Fibroblast of skin of scalp (primary cell): ENCODE measurements at places on chromosomes 3 and 15.

GRCh38 chr3:122253581-122253980 is 70.1 kb downstream of the CASR start:
- no peak for DNase-seq

DNA sequence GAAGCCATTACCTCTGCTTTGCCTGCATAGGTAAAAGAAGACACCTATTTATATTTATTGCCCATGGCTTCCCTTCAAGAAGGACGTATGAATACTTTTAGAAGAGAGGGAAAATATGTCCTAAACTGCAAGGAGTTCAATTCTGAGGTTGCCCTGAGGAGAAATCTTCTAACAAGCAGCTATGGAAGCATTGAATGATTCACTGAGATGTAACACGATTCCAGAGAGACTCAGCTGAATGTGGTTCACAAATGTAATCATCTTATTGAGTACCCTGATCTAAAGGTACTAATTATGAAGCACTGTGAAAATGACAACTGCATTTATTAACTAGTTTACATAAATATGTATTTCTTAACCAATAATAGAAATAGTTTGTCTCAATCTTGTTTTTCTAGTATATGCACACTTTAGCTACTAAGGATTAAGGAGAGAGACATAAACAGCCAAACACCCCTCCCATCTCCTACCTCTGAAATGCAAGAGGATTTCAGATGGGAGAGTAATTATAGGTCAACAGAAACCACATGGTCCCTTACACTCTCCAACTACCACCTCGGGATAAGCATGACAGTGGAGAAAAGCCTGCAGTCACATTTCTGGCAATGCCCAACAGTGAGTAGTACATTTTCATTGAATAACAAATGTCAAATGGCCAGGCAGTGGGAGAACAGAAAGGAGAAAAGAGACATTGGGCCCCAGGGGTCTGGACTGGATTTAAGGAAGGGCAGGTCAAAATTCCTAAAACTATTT is 506.2 kb upstream of the IL12A start:
- DNase-seq = no peak

GRCh38 chr3:11288021-11288491 is 15.9 kb downstream of the ATG7 start:
- DNase-seq = peak; percentile 36

- peak; percentile 96 for DNase-seq
Measured at GRCh38 chr3:150216041-150216811, 191.9 kb upstream of the TSC22D2 start.

DNA sequence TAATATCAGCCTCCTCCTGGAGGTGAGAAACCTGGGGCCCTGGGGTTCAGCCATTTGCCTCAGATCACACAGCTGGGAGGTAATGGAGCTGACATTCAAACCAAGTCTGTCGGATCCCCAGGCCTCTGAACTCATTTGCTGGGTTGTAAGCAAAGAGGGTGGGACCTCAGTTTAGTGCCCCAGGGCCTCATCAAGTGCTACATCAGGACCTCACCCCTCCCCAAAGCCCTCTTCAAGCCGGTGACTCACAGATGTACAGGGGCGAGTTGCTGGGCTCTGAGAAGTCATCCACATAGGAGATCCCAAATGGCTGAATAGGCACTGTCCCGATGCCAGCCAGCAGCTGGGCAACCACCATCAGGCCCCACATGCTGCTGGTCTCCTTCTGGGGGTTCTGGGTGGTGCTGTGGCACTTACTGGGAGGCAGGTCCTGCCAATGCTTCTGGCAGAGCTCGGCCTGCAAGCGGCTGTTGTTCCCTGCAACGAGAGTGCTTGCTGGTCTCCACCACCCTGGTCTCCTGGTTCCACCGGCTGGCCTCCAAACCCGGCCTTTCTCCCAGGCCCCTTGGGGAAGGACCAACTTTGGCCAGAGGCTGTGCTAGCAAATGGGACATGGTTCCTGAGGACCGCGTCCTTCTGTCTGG is 59.2 kb upstream of the RAB6B start:
- DNase-seq = no peak

- no peak for DNase-seq
Measured at GRCh38 chr15:34128898-34129297, 27.0 kb downstream of the PGBD4 start.

- DNase-seq = no peak
Measured at GRCh38 chr3:71444861-71445259, 138.7 kb downstream of the FOXP1 start.

- no peak for DNase-seq
Measured at GRCh38 chr15:36756707-36757106, 177.3 kb downstream of the CDIN1 start.

DNA sequence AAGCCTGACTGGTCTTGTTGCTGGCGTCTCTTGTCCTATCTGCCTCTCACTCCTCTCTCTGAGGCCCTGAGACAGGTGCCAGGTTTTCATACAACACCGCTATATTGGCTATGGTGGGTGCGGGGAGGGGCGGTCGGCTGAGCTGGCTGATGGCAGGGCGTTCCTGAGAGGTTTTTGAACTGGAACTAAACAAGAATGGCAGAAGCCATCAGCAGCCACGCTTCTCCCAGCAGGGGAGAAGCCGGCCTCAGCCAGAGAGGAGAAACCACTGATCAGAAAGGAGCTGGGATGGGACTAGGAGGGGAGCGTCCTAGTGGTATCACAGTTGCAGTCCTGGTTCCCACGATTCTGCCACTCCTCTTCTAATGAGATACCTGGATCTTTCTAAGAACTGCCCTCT is 89.9 kb upstream of the PRR23E start:
- DNase-seq = no peak

DNA sequence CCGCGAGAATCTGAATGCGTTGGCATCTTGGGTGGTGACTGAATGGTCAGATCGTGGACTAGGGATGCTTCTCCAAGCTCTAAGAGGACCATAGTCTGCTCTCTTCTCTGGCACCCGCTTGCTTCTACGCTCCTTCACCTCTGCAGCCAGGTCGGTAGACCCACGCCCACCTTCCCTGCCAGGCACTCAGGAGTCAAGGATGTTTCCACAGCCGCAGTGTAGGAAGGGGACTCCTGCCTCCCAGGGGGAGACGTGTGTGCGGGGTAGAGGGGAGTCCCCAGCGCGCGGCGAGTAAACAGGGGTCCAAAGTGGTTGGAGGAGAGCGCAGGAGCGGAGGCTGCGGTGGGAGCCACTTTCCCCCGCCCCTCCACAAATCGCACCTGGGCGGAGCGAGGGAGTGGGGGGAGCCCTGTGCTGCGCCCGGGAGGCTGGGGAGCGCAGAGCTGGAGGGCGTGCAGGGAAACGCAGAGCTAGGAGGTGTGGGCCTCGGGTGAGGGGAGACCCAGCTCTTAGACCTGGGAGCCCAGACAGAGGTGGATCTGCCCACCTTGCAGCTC is 1.7 kb downstream of the LRRC3B start:
- no peak for DNase-seq

GRCh38 chr3:3683261-3683660 is 116.0 kb upstream of the LRRN1 start:
- peak; percentile 6 for DNase-seq

DNA sequence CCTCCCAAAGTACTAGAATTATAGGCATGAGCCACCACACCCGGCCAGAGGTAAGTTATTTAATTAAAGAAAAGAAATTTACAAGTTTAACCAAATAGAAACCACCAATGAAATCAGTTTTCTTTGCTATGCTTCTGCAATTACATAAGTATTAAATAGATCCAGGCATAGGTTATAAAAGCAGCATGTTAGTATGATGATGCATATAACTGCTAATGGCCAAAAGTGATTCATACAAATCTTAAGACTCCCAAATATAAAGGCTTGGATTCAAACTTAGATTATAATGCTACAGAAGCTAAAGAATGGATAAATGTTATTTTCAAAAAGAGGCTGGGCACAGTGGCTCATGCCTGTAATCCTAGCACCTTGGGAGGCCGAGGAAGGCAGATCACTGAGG is 32.8 kb upstream of the HDC start:
- no peak for DNase-seq

DNA sequence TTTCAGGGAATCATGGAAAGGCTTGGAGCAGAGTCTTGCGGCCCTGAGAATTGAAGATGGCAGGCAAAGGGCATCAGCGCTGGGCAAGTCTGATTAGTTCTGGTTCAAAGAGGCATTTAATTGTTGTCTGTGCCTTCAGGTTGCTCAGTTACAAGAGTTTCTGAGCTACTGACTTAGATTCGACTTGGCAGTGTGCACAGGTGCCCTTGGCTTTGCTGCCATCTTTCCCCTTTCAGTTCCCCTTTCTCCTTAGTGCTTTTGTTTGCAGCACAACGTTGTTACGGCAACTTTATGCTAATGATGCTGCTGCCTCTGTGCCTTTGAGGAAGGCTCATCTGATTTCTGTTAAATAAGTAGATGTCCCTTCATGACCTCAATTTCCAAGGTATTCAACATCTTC is 12.5 kb downstream of the P2RY14 start:
- no peak for DNase-seq

DNA sequence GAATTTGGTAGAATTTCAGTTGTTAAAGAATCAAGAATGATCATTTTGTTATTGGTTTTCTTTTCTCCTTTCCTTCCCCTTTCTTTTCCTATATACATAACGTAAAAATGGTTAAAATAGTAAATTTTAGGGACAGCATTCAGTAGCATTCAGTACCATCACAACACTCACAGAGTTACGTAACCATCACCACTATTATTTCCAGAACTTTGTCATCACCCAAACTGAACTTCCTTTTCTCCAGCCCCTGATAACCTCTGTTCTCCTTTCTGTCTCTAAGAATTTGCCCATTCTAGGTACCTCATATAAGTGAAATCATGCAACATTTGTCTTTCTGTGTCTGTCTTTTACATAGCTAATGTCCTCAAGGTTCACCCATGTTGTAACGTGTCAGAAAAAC is 165.3 kb downstream of the AKAP13 start:
- DNase-seq = no peak

GRCh38 chr3:66991459-66991858 is 6.6 kb upstream of the KBTBD8 start:
- DNase-seq = peak; percentile 32

DNA sequence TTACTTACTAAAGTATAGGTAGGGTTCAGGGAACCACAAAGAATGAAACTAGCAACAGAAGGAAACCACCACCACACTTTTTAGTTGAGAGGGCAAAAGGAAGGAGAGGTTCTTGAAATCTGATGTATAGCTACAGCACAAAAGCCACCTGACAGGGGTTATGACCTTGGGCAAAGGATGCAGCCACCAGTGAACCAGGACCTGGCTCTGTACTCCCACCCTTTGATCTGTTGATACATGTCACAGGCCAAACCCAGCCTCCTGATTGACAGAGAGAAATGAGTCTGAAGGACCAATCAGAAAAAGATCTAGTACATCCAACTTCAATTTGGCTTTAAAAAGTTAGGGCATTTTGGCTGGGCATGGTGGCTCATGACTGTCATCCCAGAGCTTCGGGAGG is 20.0 kb upstream of the BLM start:
- DNase-seq = no peak
